T-cell (primary cell): ENCODE measurements at places on chromosomes 11 and 22. TPM values are rescaled to one million over a fixed set of nuclear protein-coding genes. Genes with fewer than 3 reads are reported as not detected.

MMP26 gene
- total RNA-seq: not detected

EFCAB6 gene
- 0.89 TPM for total RNA-seq

ZP1 gene
- total RNA-seq: not detected

TYMP gene
- 29.1 TPM for total RNA-seq

GLB1L2 gene
- 2.9 TPM for total RNA-seq

TMEM151A gene
- total RNA-seq: 0.33 TPM

PRG3 gene
- total RNA-seq: not detected

PHOX2A gene
- total RNA-seq: not detected

GRCh38 chr11:32387411-32387810 is 47.9 kb downstream of the WT1 start:
- H3K27ac ChIP-seq: no peak overlapping the region
- no peaks in the 10 kb centered on the region for H3K4me1 ChIP-seq
- H3K36me3 ChIP-seq: no peaks in the 10 kb centered on the region

GRCh38 chr11:1195682-1196515 is 27.0 kb upstream of the MUC5B start:
- H3K4me1 ChIP-seq: no peaks in the 10 kb centered on the region
- H3K27me3 ChIP-seq: peaks cover 49% of the 10 kb centered on the region
- no peaks in the 10 kb centered on the region for H3K36me3 ChIP-seq
- H3K27ac ChIP-seq: no peak overlapping the region
- DNase-seq: no peak
- no peak overlapping the region for H3K4me3 ChIP-seq

- H3K4me1 ChIP-seq: no peaks in the 10 kb centered on the region
- H3K27me3 ChIP-seq: peaks cover 18% of the 10 kb centered on the region
- H3K27ac ChIP-seq: no peak overlapping the region
- DNase-seq: no peak
- no peak overlapping the region for H3K4me3 ChIP-seq
- H3K36me3 ChIP-seq: peaks cover 14% of the 10 kb centered on the region
Measured at GRCh38 chr22:29729161-29729560, 9.4 kb downstream of the CABP7 start.

- H3K36me3 ChIP-seq: no peaks in the 10 kb centered on the region
- H3K27ac ChIP-seq: no peak overlapping the region
- H3K4me3 ChIP-seq: no peak overlapping the region
- DNase-seq: no peak
- H3K4me1 ChIP-seq: no peaks in the 10 kb centered on the region
- H3K27me3 ChIP-seq: peaks cover 2% of the 10 kb centered on the region
Measured at GRCh38 chr11:33936725-33937604, 45.1 kb upstream of the LMO2 start.

DNA sequence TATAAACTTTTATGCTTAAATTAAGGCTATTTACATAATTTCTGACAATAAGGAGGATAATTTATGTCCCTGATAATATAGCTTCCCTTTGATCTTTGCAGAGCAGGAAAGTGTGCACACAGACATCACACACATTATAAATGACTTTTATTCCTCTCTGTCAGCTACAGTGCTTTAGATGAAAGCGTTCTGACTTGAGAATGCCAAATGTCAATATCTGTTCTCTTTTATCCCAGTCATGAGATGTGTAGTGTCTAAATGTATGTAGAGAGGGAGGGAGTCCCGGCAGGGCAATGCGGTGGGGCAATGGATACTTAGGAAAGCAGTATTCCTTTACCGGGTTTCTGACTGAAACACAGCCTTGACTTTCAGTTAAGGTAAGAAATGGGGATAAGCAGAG is 225.4 kb upstream of the CHORDC1 start:
- no peak for DNase-seq
- no peaks in the 10 kb centered on the region for H3K27me3 ChIP-seq
- no peak overlapping the region for H3K27ac ChIP-seq
- no peak overlapping the region for H3K4me3 ChIP-seq
- no peaks in the 10 kb centered on the region for H3K4me1 ChIP-seq
- H3K36me3 ChIP-seq: no peaks in the 10 kb centered on the region

DNA sequence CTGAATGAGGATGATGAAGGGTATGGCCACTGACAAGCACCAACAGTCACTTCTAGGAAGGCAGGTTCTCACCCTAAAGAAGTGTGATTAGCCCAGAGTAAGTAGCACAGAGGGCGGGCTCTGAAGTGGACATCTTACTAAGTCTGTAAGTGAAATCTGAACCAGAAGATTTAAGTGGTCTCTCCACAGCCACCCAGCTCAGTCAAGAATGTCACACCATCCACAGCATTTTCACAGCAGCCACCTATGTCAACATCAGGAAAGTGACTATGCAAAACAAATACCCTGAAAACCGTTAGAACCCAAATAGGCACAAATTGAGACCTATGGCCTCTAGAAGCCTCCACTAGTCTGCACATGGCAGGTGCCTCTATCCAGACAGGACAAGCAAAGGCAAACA is 23.0 kb upstream of the STK33 start:
- no peaks in the 10 kb centered on the region for H3K27me3 ChIP-seq
- H3K27ac ChIP-seq: no peak overlapping the region
- H3K4me1 ChIP-seq: no peaks in the 10 kb centered on the region
- H3K36me3 ChIP-seq: no peaks in the 10 kb centered on the region
- no peak overlapping the region for H3K4me3 ChIP-seq

DNA sequence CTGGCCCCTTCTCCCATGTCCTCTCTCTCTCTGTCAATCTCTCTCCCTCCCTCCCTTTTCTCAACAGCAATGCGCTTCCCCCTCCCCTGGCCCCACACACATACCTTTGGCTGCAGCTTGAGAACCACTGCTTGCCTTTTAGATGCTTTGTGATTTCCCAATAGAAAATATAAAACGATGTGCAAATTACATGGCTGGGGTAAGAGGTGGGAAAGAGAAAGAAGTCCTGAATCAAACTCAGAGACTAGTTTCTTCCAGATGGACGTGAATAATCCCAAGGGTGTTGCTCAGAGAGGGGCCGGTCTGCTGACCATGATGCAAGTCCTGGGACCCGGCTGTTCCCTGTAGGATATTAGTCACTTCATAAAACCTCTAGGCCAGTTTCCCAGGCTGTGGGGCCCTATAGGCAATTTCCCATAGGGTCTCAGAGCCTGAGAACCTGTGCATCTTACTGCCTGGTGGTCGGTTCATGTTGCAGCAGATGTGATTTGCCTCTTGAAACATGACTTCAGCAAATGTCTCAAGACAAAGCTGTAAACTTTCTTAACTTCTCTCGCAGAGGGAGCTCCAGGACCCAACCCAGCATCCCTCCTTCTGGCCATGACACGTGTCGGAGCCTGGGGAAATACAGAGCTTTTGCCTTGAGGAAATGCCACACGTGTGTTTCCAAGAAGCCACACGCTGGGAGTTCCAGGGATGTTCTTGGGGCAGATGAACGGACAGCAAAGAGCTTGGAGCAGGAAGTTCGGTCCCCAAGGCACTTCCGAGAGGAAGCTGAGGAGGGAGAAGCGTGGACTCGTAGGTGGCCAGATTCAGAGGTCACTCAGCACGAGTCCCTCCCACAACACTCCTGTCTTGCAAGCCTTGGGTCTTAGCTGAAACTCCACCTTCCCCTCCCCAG is 34.5 kb upstream of the ETS1 start:
- no peak overlapping the region for H3K4me3 ChIP-seq
- H3K27ac ChIP-seq: peak overlapping the region; percentile 53
- no peaks in the 10 kb centered on the region for H3K27me3 ChIP-seq
- peaks cover 63% of the 10 kb centered on the region for H3K4me1 ChIP-seq
- no peaks in the 10 kb centered on the region for H3K36me3 ChIP-seq

DNA sequence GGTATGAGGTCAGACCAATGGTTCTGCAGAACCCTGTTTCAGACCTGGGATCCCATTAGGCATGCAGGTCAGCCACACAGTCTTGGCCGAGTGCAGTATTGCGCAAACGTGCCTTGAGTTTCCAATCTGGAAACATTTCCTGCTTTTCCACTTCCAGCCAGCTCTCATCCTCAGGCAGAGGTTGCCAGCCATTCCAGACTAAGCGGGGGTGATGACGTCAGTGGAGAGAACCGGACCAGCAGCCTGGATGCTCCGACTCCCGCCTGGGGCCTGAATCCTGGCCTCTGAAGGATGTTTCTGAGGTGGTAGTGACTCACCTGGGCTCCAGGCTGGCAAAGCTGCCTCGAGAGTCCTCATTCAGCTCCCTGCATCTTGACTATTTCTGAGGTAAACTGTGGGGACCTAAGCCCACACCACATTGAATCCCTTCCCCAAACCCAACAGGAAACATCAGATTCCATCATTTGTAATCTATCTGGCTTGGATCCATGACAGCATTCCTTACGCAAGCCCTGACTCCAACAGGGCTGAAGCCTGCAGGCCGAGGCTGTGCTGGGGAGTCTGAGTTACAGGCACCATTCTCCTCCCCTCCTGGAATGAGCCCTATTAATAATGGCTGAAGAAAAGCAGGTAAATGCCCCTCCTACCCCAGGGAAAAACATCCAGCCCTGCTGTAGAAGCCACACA is 83.0 kb downstream of the ABTB2 start:
- no peaks in the 10 kb centered on the region for H3K36me3 ChIP-seq
- no peaks in the 10 kb centered on the region for H3K4me1 ChIP-seq
- H3K27ac ChIP-seq: no peak overlapping the region
- no peaks in the 10 kb centered on the region for H3K27me3 ChIP-seq
- H3K4me3 ChIP-seq: no peak overlapping the region
- DNase-seq: no peak

- no peak for DNase-seq
- H3K4me3 ChIP-seq: no peak overlapping the region
- H3K27me3 ChIP-seq: peaks cover 9% of the 10 kb centered on the region
- H3K27ac ChIP-seq: no peak overlapping the region
Measured at GRCh38 chr11:119734788-119735187, 5.8 kb upstream of the NECTIN1 start.

GRCh38 chr11:75663808-75664207 is 5.0 kb downstream of the MAP6 start:
- H3K4me3 ChIP-seq: no peak overlapping the region
- no peaks in the 10 kb centered on the region for H3K36me3 ChIP-seq
- DNase-seq: no peak
- H3K27ac ChIP-seq: no peak overlapping the region
- no peaks in the 10 kb centered on the region for H3K4me1 ChIP-seq

DNA sequence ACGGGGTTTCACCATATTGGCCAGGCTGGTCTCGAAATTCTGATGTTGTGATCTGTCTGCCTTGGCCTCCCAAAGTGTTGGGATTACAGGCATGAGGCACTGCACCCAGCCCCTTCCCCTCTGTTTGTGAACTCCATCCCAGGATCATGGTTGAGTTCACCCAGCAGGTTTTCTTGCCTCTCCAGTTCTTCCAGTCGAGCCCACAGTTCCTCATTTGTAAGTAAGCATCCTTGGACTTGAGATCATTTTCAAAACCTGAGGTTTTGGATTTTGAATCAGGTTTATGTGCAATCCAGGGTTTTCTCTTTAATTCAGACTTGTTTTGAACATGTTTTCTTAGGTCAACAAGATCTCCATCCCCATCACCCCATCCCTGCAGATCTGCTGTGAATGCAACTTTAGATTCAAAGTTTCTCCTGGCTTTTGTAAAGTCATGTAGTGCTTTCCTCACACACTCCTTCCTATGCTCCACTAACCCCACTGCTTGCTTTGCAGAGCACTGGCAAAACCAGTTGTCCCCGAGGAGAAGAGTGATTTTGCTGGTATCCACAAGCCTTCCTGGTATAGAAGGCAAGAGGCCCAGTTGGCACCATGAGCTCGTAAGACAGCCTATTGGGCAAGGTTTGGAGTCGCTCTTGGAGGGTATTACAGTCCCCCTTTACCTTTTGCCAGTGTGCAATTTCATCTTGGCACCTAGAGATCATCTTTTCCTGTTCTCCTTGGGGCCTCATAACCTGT is 14.7 kb upstream of the VPREB1 start:
- H3K4me3 ChIP-seq: no peak overlapping the region
- no peaks in the 10 kb centered on the region for H3K36me3 ChIP-seq
- no peak for DNase-seq
- H3K4me1 ChIP-seq: no peaks in the 10 kb centered on the region

DNA sequence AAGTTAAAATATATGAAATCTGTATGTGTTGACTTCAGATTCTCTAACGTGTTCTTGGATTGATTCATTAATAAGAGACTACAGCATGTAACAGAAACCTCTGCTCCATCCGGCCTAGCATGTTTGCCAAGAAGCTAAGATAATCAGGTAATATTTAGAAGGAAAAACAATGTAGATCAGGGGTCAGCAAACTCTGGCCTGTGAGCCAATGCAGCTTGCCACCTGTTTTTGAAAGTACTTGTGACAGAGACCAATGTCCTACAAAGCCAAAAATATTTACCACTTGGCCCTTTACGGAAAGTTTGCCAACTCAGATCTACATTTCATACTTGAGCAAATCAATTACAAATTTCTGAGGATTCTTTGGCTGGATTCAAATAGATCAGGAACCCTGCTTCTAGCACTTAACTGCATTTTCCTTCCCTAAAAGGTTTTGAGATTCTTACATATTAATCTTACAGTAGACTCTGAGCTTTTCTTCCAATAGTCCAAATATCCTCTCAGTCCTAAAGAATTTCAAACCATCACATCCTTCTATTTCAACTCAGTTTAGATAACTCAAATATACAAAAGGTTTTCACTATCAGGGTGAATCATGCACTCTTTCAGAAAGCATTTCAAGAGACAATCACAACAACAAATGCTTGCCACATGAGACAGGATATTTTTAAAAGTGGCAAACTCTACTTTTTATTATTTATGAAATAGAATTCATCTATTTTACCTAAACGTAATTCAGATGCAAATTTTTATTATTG is 29.5 kb downstream of the APOL5 start:
- DNase-seq: no peak
- H3K4me1 ChIP-seq: no peaks in the 10 kb centered on the region
- no peak overlapping the region for H3K4me3 ChIP-seq
- H3K27ac ChIP-seq: no peak overlapping the region
- H3K36me3 ChIP-seq: no peaks in the 10 kb centered on the region
